Right lung (tissue), 10 donors: ENCODE measurements at places on chromosomes 3 and 15. TPM values are rescaled to one million over a fixed set of nuclear protein-coding genes. Genes with fewer than 3 reads are reported as not detected.

The DNASE1L3 gene
- polyA plus RNA-seq, result 1.3 TPM

DNA sequence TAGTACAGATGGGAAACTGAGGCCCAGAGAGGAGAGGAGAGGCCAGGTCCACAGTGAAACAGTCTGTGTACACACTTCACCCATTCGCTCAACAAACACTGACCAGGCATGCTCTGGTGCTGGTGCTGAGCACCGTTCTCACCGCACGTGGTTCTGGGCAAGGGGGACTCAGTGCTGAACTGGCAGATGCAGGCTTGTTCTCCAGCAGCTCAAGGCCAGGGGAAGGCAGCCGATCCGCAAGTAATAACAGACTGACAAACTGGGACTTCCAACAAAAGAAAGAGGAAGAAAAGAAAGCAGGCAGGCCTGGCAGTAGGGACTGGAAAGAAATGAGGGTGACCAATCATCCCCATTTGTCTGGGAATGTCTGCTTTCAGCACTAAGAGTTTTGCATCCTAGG, 25.6 kb upstream of the LINGO1 start:
- no peak for DNase-seq

The CNBP gene
- polyA plus RNA-seq, result 446 TPM

- DNase-seq, result no peak
Measured at GRCh38 chr3:113329757-113330156, 111.5 kb downstream of the CFAP44 start.

DNA sequence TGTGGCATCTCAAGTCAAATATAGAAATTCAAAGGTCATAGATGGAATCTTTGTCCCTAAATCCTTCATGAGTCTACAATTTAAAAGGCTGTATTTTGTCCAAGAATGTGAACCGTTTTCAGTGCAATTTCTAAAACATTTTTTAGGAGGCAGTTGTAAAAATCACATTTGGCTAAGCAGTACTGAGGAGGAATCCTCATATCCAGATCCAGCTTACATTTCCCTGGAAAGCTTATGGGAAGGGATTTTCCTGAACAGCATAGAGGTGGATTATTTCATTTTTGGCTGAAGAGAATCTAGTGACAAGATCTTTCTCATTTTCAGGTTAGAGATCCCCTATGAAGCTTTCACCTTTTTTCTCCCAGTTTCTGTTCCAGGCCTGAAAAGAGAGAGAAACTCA, 178.4 kb downstream of the POLR2M start:
- DNase-seq, result no peak

The CEP152 gene
- 13.3 TPM for polyA plus RNA-seq

DNA sequence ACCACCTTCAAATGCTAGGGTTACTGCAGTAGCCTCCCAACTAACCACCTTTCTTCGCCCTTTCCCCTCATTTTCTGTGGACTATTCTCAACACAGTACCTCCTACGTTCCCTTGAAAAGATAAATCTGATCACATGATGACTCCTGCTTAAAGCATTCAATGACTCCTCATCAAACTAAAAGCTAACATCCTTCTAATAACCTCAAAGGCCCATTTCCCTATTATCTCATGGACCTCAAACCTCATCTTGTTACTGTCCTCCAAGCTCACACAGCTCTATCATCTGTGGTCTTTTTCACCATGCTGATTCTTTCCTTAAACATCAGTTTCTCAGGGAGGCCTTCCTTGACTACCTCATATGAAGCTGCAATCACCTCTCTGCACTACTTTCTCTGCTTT, 29.6 kb downstream of the GADL1 start:
- DNase-seq, result no peak

The C2CD4A gene
- polyA plus RNA-seq, result 0.06 TPM

The DZIP1L gene
- polyA plus RNA-seq, result 18.8 TPM

The NR1I2 gene
- polyA plus RNA-seq, result 0.77 TPM

The COL8A1 gene
- 3.0 TPM for polyA plus RNA-seq

The CFAP91 gene
- 7.8 TPM for polyA plus RNA-seq

- no peak for DNase-seq
Measured at GRCh38 chr3:152786977-152787681, 47.8 kb upstream of the P2RY1 start.

DNA sequence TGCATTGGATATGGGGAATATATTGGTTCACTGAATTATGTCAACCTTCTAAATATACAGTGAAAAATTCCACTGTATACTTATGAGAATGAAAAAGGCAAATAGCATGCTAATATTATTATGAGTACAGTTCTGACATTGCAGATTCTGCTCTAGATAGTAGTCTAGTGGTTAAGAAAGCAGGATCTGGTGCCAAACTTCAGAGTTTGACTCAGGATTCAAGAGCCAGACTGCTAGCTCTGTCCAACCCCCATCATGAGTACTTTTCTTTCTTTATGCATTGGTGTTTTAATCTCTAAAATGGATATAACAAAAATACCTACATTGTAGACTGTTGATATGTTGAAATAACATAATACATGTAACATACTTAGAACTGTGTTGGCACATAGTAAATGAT, 57.3 kb upstream of the PLSCR4 start:
- DNase-seq, result no peak

DNA sequence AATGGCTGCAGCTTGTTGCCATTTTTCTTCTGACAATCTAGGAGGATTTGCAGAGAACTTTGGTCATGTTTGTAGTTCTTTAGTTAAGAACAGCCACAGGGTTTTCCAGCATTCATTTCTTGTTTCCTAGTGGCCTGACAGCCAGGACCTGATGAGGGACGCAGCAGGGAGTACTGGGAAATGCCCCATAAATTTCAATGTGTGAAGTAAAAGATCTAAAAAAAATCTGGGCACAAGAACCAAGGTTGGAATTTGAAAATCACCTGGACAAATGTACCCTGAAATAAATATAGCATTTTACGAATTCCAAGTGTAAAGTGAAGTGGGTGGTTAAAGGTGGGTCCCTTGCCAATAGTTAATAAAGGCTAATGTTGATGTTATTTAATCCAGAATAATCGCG, 195.0 kb downstream of the ZIC1 start:
- no peak for DNase-seq

- DNase-seq, result no peak
Measured at GRCh38 chr15:63296195-63296594, 18.8 kb downstream of the APH1B start.

- no peak for DNase-seq
Measured at GRCh38 chr15:40430271-40430805, 10.4 kb upstream of the BAHD1 start.

DNA sequence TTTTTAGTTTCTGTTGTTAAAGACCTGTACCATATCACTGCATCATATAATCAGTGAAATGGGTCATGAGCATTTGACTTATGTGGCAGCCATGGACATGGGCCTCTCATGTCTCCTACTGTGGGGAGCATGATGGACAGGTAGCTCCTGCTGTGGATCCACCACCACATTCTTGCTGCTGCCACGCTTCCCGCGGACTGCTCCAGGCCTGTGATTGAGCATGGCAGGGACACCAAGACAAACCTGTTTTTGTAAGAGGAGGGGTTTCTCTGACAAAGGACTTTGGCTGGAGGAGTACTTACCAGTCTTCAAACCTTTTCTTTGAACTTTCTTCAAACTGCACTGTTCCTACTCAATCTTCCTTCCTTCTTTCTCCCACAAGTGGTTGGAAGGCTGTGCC, 17.9 kb upstream of the P2RY14 start:
- DNase-seq, result no peak

DNA sequence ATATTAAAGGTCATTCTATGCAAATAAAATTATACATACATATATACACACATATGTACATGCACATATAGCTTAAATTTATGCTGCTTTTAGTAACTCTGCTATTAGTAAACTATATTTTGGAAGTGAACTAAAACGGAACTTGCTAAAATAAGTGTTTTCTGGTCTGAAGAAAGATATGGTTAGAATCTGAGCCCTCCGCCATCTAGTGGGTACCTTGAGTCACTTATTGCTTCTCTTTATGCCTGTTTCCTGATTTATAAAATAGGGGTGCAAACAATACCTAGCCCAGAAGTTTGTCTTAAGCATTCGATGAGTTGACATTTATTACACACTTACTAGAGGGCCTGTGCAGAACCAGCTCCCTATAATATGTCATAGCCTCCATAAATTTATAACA, 255.7 kb downstream of the CNTN6 start:
- DNase-seq, result no peak

- DNase-seq, result no peak
Measured at GRCh38 chr3:48952510-48953118, 34.0 kb downstream of the ARIH2 start.

The IREB2 gene
- 78.8 TPM for polyA plus RNA-seq

DNA sequence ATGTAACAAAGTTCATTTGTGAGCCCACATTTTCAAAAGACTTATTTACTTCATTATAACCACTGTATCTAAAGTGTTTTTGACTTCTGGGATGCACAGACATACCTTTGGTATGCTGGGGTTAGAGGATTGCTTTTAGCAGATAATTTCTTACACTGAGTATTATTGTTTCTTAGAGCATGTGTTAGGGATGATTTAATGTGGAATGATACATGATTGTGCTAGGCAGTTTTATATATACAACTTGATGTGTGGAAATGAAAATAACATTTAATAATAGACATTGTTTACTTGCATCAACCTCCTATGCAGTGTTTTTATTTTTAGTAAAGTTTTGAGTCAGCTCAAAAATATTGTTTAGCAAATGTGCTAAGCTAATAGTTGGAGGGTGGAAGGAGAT, 3.4 kb downstream of the KIF23 start:
- no peak for DNase-seq

GRCh38 chr3:152328841-152329240, 60.1 kb downstream of the MBNL1 start:
- DNase-seq, result no peak

The ELL3 gene
- 5.9 TPM for polyA plus RNA-seq

DNA sequence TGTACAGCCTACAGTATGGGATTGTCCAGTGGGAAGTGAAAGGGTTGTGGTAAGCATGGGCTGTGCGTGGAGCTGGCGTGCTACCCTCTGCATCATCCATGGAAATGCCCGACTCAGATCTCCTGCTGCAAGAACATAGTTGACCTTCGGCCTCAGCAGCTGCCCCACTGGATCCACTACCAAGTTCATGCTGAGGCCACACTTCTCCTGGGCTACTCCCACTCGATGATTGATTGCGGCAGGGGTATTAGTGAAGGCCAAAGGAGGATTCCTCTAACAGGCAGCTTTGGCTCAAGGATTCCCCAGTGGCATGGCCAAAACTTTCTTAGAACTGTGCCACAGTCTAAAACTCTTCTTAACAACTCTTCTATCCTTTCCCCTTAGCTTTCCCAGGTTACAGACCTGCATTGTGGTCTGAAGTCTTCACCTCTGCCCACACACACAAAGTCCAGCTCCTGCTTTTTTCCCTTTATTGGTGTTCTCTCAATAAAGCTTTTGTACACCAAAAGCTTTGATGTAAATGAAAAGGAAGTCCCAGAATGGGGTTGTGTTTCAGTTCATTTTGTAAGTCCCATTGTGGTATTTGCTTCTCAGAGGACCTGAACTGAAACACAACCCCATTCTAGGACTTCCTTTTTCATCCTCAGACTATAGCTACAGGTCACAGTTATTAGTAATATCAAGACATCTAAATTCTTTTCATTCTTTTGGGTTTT, 4.9 kb upstream of the TBC1D5 start:
- DNase-seq, result no peak

DNA sequence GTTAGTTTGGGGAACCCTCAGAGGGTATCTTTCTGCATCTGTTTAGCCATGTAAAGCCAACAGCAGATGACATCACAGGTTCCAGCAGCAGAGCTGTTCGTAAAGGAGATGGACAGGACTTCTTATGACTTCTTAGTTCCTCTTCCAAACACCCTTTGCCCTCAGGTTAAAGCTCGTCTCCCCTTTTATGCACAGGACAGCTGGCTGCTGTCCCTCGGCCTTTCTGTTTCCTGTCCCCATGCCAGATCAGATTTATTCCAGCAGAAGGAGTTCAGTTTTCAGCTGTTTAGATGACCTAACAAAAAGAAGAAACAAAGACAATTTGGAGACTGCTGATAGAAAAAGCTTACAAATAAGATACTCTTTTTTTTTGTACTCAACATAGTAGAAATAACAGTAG, 45.1 kb downstream of the SEC22A start:
- peak; percentile 30 for DNase-seq

- DNase-seq, result no peak
Measured at GRCh38 chr15:47965297-47965696, 155.5 kb upstream of the SLC24A5 start.

DNA sequence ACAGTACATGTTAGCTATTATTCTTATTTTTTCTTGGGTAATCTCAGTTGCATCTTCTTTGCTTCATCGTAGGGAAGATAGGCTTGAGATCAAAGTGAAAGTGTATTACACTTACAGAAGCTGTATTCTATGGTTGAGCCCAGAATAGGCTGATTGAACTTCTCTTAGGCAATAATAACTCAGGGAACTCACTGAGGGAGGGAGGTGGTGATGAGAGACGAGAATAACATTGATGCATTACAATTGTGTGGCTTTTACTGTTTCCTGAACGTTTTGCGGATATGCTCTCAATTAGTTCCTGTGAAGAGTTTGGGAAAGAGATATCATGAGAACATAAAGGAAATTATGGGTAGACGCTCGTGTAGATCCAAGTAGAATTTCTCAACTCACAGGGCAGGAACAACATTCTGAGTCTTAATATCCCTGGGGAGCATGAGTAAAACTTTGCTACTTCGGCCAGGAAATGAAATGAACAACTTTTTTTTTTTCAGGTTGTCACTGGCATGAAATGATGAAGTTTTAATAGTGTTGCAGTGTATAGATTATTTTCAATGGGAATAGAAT, 302.2 kb downstream of the TUSC7 start:
- no peak for DNase-seq

DNA sequence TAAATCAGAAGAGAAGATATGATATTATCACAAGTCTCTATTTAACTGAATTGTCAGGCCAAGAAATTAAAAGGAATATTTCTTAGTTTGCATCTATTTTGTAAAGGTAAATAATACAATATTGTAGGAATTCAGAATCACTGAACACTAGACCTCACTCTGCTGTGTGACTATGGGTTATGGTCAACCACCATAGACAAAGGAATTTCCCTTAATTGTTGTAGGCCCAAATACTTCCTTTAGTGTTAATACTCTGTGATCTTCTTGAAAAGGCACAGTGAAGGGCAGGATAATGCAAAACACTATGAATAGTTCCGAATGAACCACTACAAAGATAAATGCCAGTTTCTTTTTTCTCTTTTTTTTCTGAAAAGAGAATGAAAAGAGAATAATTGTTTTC, 162.3 kb downstream of the TUSC7 start:
- no peak for DNase-seq

- no peak for DNase-seq
Measured at GRCh38 chr3:42213417-42213816, 52.6 kb downstream of the CCK start.

- DNase-seq, result no peak
Measured at GRCh38 chr3:99762901-99763300, 54.8 kb upstream of the CMSS1 start.

- DNase-seq, result no peak
Measured at GRCh38 chr15:101456057-101456739, 33.3 kb downstream of the PCSK6 start.

- no peak for DNase-seq
Measured at GRCh38 chr15:38692789-38693062, 128.1 kb upstream of the RASGRP1 start.

- no peak for DNase-seq
Measured at GRCh38 chr3:48915296-48915695, 3.3 kb upstream of the ARIH2 start.
